NCI-H2081 treated with DMSO at 0.1 percent for 48 hours (cell line): ENCODE measurements at places on chromosomes 12 and 14.

- DNase-seq, result no peak
Measured at GRCh38 chr14:86217523-86217922, 687.6 kb downstream of the FLRT2 start.

GRCh38 chr14:99918781-99919180 lies 125.6 kb downstream of the EML1 start:
- no peak for DNase-seq

- peak; percentile 30 for DNase-seq
Measured at GRCh38 chr14:36069535-36069900, 107.0 kb downstream of the PTCSC3 start.

DNA sequence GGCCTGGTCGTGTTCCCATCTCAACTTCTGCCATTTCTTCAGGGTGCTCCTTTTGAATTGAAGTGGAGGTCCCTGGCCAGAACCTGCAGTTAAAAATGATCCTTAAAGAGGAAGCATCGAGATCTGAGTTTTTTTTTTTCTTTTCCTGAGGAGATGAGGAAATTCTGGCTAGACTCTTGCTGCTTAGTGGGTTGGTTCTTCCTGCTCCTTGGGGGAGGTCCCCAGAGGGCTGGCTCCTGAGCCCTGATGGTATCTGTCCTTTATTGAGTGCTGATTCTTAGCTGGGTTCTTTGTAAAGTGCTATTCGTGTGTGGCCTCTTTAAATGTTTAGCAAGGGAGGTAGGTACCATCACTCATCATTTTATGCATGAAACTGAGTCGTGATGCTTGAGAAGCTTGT lies 11.7 kb downstream of the PELI2 start:
- DNase-seq, result no peak

DNA sequence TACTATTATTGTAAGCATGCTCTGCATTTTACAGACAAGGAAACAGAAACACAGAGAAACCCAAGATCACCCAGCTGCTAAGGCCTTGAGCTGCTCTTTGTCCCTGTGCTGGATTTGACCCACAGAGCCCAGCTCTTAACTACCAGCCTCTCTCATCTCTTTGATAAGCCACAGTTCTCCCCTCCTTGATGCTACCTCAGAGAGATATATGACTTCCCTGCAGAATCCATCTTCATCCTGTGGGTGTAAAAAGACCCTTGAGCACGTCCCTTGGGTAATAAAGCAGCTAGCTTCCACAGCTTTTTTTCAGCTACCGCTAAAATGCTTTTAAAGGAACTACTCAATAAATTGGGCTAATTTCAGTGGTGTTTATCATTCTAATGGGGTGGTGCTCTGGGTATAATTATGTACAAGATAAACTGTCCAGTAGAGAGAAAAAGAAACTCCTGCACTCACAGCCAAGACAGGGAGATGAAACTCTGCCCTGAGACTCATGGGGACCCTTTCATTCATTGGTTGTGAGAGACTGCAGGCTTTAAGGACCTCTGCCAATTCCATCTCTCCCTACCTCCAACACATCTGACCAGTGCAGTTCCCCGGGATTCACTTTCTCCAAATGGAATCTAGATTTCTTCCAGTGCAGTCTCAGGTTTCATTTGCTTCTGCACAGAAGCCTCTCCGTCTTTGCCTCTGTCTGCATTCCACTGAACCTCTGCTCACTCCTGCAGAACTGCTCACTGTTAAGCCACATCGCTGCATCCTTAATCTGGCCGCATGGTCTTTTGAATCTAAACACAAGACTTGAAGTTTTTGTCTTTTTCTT lies 24.7 kb upstream of the NTF3 start:
- no peak for DNase-seq
